ENCODE measurements at places on chromosomes 11 and 22.

DNA sequence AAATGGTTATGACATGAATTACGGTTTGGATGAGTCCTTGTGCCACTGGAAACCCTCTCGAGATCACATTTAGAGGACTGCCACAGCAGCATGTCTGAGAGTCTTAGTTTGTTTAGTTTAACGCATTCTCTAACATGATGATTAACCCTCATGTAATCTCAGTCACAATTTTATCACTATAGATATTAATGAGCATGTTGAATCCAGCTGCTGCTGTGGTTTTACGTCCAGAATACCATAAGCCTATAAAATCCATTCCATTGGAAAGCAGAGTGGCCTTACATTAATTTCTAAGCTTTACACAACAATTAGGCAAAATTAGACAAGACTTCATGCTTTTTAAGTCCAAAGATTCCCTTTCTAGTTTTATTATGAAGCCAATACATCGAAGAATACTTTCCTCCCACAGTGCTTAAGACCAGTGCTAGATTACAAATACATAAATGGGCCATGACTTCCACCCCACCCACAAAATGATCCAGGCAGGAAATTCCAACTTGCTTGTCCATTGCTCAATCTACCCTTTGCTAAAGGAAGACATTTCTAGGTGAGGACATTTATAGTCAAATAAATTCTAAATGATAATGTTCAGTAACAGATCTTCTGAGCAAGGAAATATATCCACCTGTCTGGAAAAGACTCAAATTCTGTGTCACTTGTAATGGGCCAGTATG lies 3.5 kb upstream of the ELMOD1 start:
- DNase-seq, result no peak

DNA sequence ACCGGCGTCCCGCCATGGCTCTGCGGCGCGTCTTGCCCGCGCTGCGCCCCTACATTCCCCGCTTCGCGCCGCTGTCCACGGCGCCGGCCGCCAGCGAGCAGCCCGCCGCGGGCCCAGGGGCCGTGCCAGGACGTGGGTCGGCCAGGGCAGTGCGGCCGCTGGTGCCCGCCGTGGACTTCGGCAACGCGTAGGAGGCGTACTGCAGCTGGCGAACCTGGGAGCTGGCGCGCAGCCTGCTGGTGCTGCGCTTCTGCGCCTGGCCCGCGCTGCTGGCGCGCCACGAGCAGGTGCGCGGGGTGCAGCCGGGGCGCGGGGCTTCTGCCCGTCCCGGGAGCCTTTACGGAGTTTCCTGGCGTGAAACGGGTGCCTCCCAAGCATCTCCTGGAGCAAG lies 20.1 kb downstream of the DGCR6L start:
- no peak for DNase-seq

GRCh38 chr11:125124618-125124992 lies 13.2 kb upstream of the TMEM218 start:
- DNase-seq, result no peak

DNA sequence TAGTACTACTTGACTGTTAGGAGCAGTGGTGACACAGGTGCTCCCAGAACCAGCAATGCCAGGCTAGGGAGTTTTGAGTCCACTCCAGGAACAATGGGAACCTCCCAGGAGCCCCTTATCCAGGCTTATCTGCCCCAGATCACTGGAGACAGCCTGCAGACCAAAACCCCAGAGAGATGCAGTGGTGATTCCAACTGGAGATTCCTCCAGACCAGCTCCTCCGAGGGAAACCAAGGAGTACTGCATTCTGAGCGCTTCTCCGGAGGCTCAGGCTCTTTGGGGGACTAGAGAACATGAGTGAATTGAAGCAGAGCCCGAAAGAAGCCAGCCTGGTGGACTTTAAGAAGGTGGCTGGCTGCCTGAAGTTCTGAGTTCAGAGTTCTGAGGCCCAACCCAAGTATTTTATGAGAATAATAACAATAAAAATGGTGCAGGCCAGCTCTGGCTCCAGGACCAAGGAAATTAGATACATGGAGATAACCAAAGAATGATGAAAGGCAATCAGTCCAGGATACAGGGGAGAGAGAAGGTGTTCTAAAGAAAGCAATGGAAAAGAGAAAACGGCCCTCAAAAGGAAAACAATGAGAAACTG lies 1.3 kb upstream of the TMEM25 start:
- no peak for DNase-seq

GRCh38 chr11:64385945-64386704 lies 27.2 kb downstream of the RPS6KA4 start:
- peak; percentile 80 for DNase-seq

GRCh38 chr11:39434466-39434865 lies 2025.0 kb downstream of the LRRC4C start:
- DNase-seq, result no peak

GRCh38 chr11:132858223-132858622 lies 674.1 kb downstream of the OPCML start:
- peak; percentile 2 for DNase-seq

DNA sequence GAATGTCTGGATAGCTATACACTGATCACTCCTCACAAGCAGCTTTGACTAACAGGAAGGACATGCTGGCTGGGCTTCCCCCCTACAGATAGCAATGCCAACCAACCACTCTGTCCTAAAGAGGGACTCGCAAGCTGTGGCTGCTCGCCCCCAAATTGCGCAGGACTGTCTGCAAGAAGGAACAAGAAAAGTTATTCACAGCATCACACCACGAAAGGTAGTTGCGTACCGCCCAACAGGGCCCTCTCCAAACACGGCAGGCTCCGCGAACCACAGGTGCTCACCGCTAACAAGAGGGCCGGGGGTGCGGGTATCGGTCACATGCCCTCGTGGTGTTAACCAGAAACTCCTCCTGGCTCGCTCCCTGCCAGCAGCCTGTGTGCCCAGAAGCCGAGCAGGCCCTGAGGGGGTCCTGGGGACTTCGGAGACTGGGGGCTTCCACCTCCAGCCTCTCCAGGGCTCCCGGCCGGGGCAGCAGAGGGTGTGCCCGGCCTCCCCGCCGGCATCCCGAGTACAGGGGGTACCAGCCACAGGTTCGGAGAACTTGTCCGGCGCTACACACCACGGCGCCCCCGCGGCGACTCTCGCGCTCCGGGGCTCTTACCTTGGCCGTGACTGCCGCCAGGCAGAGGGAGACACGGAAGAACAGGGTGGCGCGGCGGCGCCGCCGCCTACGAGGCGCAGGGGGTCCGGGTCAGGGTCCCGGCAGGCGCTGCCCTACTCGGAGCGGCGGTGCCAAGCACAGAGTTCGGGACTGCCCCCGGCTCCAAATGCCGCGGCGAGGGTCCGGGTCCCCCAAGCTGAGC lies 682 bp downstream of the LARGE1 start:
- peak; percentile 46 for DNase-seq

GRCh38 chr11:93528757-93529645 lies 14.2 kb downstream of the SMCO4 start:
- DNase-seq, result no peak

GRCh38 chr22:25137577-25138525 lies 61.8 kb upstream of the CRYBB3 start:
- peak; percentile 35 for DNase-seq

GRCh38 chr11:126378763-126379162 lies 23.3 kb downstream of the ST3GAL4 start:
- peak; percentile 61 for DNase-seq

DNA sequence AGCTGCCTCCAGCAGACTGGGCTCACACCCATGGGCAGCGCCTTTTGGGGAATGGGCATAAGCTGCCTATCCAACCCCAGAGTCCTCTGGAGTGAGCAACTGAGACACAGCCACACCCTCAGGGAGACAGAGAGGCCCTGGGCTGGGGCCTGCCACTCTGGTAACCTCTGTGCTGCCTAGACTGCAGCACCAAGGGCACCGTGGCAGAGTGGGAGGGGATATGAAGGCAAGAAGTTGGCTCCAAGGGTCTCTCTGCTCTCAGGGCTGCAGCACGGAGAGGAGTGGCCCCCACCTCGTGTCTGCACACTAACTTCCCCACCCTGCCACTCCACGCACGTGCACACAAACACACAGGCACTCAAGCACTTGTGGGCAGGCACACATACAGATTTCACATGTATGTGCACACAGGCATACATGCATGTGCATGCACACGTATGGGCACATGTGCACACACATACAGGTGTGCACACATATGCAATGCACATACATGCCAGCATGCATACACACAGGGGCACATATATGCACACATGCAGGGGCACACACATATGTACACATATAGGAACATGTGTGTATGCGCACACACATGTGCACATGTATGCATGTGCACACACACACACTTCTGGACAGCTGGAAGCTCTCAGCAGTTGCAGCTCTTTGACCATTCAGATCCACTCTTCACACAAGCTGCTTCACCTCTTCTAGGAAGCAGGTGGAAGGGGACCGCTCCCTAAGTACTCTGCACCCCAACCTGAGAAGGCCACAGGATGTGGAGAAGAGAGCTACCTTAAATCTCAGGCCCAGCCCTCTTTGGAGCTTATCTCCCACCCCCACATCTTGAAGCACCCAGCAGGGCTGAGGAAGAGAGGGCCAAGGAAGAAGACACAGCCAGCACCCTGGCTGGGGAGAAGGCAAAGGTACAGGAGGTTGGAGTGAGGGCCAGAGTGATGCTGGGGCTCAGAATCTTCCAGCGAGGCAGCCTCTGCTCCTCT lies 4.3 kb downstream of the IGSF9B start:
- DNase-seq, result no peak

- DNase-seq, result peak; percentile 80
Measured at GRCh38 chr11:118180300-118180703, 3.9 kb upstream of the SCN2B start.

GRCh38 chr11:33936725-33937604 lies 45.1 kb upstream of the LMO2 start:
- peak; percentile 88 for DNase-seq

DNA sequence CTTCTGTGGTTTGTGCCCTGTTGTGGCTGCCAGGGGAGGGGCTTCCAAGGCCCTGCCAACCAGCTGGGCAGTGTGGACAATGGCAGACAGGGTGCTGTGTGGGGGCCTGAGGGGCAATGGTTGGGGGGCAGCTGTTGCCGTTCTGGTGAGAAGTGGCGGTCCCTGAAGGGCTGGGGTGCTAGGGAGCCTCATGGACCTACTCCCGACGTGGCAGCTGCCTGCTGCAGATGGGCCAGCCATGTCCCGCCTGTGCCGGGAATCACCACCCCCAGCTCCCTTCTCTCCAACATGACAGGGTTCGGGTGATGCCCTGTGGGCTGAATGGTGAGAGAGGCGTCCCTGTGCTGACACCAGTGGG lies 74.2 kb downstream of the KCNQ1 start:
- no peak for DNase-seq

DNA sequence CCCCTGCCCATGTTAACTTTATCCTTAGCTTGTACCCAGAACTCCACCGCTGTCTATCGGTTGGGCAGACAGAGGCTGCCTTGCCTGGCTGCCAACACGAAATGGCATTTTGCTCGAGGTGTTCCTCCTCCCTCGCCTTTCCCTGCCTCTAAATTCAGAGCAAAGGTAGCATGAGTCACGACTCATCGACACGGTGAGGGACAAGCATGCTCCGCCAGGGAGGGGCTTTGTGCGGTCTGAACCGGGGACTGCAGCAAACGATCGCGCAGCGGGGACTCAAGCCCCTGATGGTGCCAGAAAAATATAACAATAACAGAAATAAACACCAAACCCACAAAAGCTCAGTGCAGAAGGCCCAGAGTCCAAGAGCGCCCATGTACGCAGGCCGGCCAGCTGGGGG lies 52.3 kb downstream of the RTL6 start:
- no peak for DNase-seq

- DNase-seq, result no peak
Measured at GRCh38 chr22:37295213-37295886, 13.0 kb downstream of the CYTH4 start.

GRCh38 chr11:46537537-46538295 lies 56.1 kb downstream of the AMBRA1 start:
- peak; percentile 88 for DNase-seq

- DNase-seq, result no peak
Measured at GRCh38 chr11:88629496-88629895, 292.0 kb upstream of the CTSC start.

DNA sequence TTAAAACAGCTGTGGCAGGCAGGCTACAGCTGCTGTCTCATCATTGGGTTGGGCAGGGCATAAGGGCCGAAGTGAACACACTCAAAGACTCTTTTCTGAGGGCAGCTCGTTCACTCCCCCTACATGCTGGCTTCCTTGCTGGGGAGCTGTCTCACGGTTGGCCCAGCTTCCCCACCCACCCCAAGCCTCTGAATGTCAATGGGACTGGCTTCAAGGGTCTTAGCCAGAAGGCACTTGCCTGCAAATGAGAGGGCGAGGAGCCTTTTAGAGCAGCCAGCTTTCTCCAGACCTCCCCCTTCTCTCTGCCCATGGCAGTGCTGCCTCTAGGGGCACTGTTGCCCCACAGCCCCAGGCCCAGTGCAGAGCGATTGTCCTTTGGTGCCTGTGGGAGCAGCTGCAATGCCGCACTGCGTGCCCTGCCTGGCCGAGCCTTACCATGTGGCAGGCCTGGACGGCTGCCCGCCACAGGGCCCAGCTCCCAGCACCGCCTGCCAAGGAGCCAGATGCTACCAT lies 94.7 kb upstream of the RASSF10 start:
- DNase-seq, result peak; percentile 52

DNA sequence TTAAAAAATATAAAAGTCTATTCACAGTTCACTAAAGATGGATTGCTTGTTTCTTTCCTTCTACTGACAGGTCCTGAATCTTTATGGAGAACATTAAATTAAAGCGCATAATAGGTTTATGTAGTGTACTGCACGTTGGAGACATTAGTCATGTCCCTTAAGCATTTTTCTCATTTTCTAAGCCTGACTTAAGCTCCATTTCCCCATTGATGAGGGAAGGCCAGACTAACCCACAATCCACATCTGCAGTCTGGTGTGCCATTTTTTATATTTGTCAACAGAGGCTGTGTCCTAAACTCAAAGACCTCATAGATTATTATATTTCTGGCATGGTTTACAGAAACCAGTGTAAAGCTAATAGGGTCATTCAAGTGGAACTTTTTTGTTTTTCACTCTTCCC lies 39.9 kb downstream of the CADM1 start:
- DNase-seq, result no peak

- no peak for DNase-seq
Measured at GRCh38 chr11:76075716-76076115, 130.6 kb downstream of the WNT11 start.

DNA sequence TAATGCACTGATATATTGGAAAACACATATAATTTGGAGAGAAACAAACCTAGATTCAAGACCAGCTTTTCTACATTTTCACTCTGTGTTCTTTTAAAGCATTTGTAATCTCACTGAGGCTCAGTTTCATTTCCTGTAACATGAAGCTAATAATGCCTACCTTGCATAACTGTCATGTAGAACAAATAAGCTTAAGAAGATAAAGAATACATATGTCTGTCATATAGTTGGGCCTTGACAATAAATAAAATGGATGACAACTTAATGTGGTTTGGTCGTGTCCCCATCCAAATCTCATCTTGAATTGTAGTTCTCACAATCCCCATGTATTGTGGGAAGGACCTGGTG lies 35.2 kb upstream of the FIBIN start:
- no peak for DNase-seq

- no peak for DNase-seq
Measured at GRCh38 chr11:8757533-8757932, 74.9 kb downstream of the RPL27A start.

DNA sequence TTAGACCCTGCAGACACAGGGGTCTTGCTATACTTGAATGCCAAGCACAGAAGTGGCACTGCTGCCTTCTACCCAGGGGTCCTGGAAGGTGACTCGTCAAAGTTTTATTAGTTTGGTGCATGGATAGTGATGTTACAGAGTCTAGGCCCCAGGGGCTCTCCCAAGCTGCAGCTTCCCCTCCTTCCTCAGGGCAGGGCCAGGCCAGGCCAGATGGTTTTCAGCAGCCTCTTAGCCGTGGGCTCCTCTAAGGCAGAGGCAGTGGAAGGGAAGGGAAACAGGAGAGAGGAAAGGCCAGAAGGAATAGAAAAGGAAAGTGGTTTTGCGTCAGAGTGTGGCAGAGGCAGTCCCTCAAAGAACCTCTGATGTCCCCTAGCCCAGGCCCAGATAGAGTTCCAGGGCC lies 21.9 kb downstream of the ANKK1 start:
- DNase-seq, result no peak

All from hematopoietic multipotent progenitor cell treated with erythropoietin and hydrocortisone succinate and interleukin-3 and kit ligand, for 4 days (in vitro differentiated cells).